ENCODE measurements at places on chromosomes 7 and 10.

DNA sequence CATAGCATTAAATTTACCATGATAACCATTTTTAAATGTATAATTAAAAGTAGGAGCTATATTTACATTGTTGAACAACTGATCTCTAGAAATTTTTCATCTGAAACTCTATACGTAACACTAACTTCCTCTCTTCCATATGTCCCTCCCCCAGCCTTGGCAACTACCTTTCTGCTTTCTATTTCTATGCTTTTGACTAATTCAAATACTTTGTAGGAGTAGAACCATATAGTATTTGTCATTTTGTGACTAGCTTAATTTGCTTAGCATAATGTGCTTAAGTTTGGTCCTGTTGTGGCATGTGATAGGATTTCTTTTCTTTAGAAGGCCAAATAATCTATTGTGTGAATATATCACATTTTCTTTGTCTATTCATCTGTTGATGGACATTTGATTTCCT lies 225.3 kb upstream of the POT1 start:
- no peak for DNase-seq

- no peak for DNase-seq
Observed at GRCh38 chr10:93221521-93221920, 147.8 kb downstream of the CYP26A1 start.

GRCh38 chr7:141712603-141713255 lies 4.6 kb downstream of the WEE2 start:
- no peak for DNase-seq

- DNase-seq = no peak
Observed at GRCh38 chr10:29102233-29102632, 186.6 kb upstream of the LYZL1 start.

GRCh38 chr10:59879363-59879913 lies 26.9 kb downstream of the CCDC6 start:
- DNase-seq = no peak

DNA sequence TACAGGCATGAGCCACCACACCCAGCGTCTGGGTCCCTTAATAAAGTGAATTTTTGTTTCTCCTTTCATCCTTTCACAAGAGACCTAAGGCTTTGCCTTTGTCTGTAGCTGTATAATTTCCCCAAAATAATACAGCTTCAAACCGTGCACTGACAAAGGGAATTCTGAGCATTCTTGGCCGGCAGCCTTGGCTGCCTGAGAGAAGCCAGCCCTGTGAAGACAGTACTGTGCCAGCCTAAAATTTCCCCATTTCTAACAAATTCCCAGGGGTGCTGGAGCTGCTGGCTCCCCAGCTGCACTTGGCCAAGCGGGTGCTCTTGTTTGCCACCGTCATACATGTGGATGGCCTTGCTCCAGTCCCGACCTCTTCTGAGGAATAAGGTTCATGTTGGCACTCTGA lies 106.2 kb downstream of the ZMYND11 start:
- DNase-seq = no peak

DNA sequence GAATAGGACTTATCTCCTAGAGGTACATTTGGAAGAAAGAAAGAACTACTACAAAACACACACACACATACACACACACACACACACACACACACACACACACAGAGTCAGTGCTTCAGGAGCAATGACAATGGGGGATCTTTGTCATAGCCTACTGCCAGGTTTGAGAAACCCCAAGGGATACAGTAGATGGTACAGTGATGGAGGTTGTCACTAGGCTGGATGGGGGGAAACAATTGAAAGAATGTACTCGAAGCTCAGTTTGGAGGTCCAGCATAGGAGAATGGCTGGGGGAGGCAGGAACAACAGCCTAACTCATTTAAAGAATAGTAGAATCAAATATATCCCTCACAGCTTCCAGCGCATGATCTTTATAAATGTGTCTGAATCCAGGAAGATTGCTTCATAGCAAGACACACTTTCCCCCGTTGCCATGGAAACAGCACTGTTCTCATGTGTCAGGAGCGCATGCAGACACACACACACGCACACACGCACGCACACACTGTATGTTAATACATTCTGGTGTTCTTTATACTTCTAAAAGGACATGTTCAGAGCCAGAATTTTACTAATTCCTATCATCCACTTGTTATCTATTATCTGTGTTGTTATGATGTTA lies 32.6 kb upstream of the ZNRF2 start:
- DNase-seq = no peak

DNA sequence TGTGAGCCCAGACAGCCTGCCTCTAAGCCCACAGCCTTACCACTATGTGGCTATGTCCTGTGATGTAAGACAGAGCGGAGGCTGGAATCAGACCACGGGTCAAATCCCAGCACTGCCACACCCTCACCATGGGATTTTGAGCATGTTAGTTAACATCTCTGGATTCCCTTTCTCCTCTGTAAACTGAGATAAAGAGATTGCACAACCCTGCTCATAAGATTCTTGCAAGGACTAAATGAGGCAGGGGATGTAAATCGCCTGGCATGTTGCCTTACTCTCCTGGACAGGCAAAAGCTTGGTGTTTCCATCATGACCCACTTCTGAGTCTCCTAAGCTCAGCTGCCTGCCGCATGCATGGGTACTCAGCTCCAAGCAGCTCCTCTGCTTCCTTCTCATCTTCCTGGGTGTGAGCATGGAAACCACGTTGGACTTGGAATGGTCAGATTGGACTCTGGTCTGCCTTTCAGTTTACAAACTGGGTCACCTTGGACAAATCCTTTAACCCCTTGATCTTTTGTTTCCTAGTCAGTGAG lies 41.3 kb upstream of the MTURN start:
- no peak for DNase-seq

DNA sequence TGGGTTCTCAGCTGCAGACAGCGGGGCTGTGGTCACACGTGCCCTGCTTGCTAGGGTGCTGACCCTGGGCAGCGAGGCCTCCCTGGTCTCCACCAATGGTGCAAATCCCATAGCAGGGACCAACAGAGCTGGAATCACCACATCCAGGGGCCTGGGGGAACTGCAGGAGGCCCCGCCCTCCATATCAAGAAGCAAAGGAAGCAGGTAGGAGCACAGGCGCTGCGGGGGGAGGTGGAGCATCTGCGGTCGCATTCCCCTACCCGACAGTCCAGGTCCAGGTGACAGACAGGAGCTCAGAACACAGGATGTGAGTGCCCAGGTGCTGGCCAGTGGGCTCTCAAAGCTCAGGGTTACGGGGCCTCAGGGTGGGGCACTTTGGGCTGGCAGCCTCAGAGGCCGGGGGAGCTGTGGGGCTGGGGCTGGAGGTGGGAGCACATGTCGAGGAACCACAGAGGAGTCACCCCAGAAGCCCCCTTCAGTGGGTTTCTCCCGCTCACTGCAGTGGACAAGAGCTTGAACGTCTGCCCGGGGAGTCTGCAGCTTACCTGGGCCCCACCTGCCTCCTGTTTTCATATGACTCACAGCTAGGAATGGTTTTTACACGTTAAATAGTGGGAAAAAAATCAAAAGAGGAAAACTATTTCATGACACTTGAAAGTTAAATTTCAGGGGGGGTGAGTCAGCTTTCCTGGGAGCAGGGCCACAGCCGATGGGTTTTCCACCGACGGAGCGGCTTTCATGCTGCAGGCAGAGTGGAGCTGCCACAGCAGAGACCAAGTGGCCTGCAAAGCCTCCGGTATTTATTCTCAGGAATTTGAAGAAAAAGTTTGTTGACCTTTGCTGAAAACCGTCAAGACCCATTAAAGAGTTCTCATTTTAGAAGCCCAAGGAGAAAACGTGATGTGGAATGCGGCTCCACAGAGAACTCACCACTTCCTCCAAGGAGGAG lies 148.7 kb upstream of the PPP2R2D start:
- DNase-seq = no peak

- no peak for DNase-seq
Observed at GRCh38 chr10:27529010-27529783, 25.1 kb downstream of the RAB18 start.

DNA sequence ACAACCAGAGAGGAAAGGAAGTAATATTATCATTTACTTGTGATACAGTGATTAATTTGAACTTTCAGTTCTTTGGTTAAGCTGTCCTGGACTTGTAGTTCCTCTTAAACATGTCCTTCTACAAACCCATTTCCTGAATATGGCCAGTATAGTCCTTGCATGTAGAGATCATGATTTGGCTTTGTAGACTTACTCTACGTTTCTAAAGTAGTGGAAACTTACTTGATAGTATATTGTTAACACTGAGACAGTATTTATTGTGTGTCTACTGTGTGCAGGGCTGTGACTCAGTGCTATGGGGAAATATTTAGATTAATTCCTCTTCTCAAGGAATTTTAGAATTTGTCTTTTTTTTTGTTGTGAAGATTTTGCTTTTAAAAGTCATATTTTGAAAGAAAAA lies 109.5 kb downstream of the NRF1 start:
- DNase-seq = no peak

GRCh38 chr10:5040781-5041470 lies 37.3 kb upstream of the AKR1C2 start:
- no peak for DNase-seq

DNA sequence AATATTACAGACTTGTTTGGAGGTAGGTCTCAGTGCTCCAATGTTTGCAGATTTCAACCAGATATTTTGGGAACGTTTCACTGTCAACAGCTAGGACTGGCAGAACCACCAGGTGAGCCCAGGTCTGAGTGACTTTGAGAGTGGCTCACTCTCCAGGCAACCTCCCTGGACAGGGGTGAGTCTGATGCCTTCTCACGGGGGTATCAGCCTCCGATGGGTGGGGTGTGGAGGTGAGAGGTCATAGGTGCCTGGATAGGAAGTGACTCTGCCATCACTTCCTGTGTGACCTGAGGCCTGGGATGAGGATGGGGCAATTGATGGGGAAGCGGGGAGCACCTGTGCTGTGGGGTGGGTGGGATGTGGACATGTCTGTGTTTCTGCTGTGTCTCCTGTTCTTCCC lies 4.6 kb downstream of the AZGP1 start:
- DNase-seq = no peak

GRCh38 chr7:55565681-55566080 lies 6.6 kb downstream of the VOPP1 start:
- DNase-seq = no peak

GRCh38 chr7:83648464-83649241 lies at the start of gene SEMA3E:
Gene SEMA3E, minus strand, starts transcription at chr7:83649139.
- no peak for DNase-seq

DNA sequence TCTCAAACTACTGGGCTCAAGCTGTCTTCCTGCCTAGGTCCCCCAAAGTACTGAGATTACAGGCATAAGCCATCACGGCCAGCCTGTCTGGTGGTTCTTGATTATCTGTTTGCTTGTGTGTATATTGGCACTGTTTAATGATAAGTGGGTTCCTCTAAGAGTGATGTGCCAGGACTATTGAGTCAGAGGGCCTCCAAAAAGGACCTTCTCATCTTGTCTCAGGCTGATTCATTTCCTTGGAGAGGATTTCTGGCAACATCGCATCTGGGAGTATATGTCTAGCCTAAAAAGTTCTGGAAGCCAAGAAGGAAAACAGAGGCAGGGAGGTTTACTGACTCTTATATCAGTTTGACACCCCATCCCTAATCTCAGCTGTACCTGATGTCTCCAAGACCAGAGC lies 27.1 kb upstream of the AKAP9 start:
- no peak for DNase-seq

GRCh38 chr7:132492823-132493445 lies 83.3 kb downstream of the PLXNA4 start:
- no peak for DNase-seq

GRCh38 chr7:92697012-92697411 lies 106.8 kb upstream of the FAM133B start:
- DNase-seq = no peak

DNA sequence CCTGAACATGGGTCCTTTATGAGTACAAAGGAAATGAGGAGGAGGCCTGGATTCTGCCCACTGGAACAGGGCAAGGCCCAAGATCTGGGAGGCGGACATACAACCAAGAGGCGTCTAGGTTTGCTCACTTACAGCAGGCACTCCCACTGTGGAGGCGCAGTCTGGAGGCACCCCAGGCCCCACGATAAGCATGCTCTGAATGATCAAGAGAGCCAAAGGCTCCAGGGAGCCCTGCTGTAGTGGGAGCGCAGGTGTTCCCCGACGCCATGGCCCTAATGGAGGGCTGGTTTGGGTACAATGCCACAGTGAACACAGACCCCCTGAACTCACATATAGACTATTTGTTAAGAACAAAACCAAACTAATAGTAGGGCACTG lies 88.1 kb downstream of the FAM53B start:
- DNase-seq = no peak

GRCh38 chr10:72335394-72336258 lies 19.1 kb downstream of the DNAJB12 start:
- peak; percentile 35 for DNase-seq

GRCh38 chr7:45215601-45216062 lies 58.0 kb downstream of the RAMP3 start:
- DNase-seq = no peak

DNA sequence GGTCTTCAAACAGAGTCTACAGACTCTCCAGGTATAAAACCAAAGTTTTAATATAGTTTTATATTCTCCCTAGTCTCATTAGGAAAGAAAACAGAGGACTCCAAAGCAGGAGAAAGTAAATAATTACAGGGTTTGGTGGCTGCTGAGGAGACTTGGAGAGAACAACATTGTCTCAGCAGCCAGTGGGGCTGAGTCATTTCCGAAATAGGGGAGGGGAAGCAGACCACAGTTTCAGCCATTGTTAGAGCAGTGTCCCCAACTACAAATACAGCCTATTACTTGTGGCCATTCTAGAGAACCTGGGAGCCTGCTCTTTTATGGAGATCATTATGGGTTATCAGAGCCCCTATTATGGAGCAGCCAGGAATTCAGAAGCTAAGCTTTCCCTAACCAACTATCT lies 44.2 kb upstream of the A1CF start:
- no peak for DNase-seq

- no peak for DNase-seq
Observed at GRCh38 chr7:157679607-157680006, 342.8 kb downstream of the DNAJB6 start.

DNA sequence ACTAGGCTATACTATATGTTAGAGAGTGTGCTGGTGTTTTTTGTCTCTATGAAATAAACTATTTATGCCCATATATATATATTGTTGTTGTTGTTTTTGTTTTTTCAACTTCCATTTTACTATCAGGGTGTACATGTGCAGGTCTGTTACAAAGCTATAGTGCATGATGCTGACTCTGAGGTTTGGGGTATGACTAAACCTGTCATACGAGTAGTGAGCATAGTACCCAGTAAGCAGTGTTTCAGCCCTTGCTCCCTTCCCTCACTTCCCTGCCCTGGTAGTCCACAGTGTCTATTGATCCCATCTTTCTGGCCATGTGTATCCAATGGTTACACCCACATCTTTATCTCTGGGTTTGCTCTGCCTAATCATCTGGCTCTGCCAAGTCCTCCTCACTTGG lies 101.8 kb downstream of the FAS start:
- no peak for DNase-seq

- no peak for DNase-seq
Observed at GRCh38 chr10:80281292-80281691, 8.2 kb downstream of the MAT1A start.

DNA sequence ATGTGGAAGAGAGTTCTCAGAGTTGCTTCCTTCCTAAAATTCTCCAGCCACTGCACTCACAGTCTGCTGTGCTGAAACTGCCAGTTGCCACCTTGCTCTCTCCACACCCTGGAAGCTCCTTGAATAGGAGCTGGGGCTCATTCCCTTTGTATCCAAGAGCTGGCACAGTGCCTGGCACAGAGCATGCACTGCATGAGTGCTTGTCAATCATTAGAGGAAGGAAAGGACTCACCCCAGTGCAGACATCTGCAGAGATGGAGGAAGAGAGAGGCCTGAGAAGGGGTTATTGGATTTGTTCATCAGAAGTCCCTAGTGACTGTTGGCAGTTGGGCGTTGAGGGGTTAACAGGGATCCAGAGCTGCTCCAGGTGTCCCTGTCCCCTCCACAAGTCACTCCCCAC lies 41.7 kb upstream of the DUSP5 start:
- no peak for DNase-seq

- DNase-seq = no peak
Observed at GRCh38 chr7:130144312-130145171, 60.7 kb downstream of the TMEM209 start.

Data from activated CD4-positive, alpha-beta T cell treated with anti-CD3 and anti-CD28 coated beads, Interleukin-2, amount 50 U/mL, for 1 hour (primary cell).